Panc1 (cell line): ENCODE measurements at places on chromosomes 1 and 21. TPM values are rescaled to one million over a fixed set of nuclear protein-coding genes. Genes with fewer than 3 reads are reported as not detected.

DNA sequence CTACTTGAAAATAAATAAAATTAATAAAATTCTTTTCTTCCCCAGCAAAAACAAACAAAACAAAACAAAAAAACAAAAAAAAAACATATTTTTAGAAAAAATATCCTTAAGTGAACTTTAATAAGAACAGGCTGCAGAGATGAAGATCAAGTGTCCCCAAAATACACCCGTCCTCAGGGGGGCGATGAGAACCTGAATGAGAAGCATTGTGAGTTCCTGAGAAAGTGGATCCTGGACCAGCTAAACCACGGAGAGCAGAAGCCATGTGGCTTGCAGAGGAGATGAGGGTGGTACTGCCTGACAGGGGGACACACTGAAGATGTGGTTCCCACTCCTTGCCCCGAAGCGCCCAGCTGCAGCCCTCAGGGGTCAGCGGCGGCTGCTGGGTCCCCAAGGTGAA lies 89.3 kb downstream of the ITPKB start:
- no peak for DNase-seq

GRCh38 chr1:66553846-66554245 lies 19.9 kb downstream of the SGIP1 start:
- no peak for DNase-seq

GRCh38 chr1:9855186-9855585 lies 31.4 kb upstream of the CLSTN1 start:
- no peak for DNase-seq

DNA sequence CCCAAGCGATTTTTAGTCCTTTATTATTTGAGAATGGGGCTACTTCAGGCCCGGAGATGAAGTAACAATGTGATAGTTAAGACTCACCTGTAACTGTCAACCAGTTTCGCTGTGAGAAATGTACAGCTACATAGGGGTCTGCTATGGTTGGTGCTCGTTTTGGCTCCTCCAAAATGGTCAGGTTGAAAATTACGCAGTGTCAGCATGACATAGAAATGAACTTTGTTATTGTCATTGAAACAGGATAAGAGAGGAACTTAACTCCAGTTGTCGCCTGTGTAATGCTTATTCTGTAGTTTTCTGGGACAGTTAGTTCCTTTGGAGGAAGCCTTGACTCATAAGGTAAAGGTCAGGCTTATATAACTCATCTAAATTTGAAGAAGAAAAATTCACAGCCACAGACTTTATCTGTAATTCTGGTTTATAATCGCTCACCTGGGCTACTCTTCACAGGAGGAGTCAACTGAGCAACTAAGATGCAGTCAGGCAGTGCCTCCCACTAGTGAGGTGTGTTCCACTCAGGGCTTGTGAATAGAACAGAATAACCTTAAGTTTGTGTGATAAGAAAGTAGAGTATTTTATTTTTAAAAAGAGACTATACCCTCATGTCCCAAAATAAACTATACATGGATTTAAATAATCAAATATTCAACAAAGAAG lies 130.9 kb downstream of the CD247 start:
- DNase-seq = no peak

- DNase-seq = no peak
Measured at GRCh38 chr21:32566741-32567389, 18.5 kb downstream of the TCP10L start.

The KCNJ9 gene
- not detected for total RNA-seq

The ORC1 gene
- total RNA-seq = 14.3 TPM

The LTN1 gene
- 19.7 TPM for total RNA-seq

The TNNI3K gene
- not detected for total RNA-seq
